ENCODE measurements at places on chromosomes 7 and 10.

DNA sequence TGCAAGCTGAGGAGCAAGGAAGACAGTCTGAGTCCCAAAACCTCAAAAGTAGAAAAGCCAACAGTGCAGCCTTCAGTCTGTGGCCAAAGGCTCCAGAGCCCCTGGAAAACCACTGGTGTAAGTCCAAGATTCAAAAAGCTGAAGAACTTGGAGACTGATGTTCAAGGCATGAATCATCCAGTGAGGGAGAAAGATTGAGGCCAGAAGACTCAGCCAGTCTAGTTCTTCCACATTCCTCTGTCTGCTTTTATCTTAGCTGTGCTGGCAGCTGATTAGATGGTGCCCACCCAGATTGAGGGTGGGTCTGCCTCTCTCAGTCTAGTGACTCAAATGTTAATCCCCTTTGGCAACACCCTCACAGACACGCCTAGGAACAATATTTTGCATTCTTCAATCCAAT, 20.1 kb upstream of the MDFIC start:
- H3K27me3 ChIP-seq = no peaks in the 10 kb centered on the region
- H3K36me3 ChIP-seq = no peaks in the 10 kb centered on the region

GRCh38 chr10:47286591-47287315, 13.2 kb upstream of the GDF10 start:
- H3K36me3 ChIP-seq = no peaks in the 10 kb centered on the region
- H3K27me3 ChIP-seq = peaks cover 54% of the 10 kb centered on the region
- no peaks in the 10 kb centered on the region for H3K4me1 ChIP-seq
- no peak for DNase-seq

DNA sequence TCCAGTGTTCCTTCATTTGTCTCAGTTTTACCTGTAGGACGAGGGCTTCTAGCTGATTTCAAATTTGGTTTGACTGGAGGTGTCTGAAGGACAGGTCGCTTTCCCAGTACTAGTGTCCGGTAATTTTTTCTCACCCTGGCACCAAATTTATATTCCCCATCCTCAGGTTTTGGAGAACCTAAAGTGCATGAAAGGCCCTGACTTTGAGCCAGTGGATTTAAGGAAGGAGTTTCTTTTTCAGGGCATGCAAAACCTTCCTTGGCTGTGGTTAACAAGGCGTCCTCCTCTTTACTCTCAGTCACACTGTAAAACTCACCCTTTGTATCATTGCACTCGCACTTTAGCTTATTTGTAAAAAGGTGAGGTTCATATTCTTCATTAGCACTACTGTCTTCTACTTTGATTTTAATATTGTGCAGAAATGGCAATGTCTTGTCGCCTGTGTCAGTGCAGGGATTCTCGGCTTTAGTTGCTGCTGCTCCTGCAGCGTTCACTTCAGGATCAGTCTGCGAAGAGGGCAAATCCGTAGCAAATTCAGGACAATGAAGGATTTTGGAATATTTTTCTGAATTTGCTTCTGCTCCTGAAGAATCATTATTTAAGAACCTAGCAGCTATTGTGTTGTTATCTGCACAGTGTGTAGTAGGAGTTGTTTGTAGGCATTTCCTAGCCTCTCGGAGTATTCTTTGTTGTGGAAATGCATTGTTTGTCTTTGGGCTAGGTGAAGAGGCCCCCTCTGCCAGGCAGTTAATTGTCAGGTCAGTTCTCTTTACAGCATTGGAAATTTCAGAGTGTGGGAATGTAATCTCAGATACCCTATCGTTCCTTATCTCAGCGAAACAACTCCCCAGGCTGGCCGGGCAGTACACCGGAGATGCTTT, 9.9 kb downstream of the SKIDA1 start:
- peaks cover 6% of the 10 kb centered on the region for H3K4me1 ChIP-seq
- H3K27ac ChIP-seq = peak overlapping the region; percentile 21
- no peaks in the 10 kb centered on the region for H3K36me3 ChIP-seq
- DNase-seq = no peak
- H3K4me3 ChIP-seq = peak overlapping the region; percentile 73
- no peaks in the 10 kb centered on the region for H3K27me3 ChIP-seq

DNA sequence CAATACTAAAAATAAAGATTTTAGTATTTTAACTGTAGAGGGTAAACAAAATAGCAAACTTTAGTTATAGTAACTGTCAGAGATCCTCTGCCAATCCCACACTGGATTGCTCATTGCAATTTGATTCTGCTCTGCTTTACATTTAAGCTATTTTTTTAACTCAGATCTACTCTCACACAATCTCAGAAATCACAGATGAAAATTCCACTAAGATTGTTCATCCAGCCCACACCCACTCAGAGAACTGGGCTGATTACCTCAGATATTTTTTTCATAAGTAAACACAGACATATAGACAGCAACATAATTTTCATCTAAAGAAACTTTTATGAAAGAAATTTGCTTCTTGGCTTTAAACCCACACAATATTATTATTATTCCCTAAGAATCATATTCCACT, 7.0 kb downstream of the OSBPL3 start:
- peak overlapping the region; percentile 31 for H3K27ac ChIP-seq
- H3K4me3 ChIP-seq = no peak overlapping the region
- H3K27me3 ChIP-seq = no peaks in the 10 kb centered on the region
- DNase-seq = peak; percentile 52
- H3K36me3 ChIP-seq = no peaks in the 10 kb centered on the region

DNA sequence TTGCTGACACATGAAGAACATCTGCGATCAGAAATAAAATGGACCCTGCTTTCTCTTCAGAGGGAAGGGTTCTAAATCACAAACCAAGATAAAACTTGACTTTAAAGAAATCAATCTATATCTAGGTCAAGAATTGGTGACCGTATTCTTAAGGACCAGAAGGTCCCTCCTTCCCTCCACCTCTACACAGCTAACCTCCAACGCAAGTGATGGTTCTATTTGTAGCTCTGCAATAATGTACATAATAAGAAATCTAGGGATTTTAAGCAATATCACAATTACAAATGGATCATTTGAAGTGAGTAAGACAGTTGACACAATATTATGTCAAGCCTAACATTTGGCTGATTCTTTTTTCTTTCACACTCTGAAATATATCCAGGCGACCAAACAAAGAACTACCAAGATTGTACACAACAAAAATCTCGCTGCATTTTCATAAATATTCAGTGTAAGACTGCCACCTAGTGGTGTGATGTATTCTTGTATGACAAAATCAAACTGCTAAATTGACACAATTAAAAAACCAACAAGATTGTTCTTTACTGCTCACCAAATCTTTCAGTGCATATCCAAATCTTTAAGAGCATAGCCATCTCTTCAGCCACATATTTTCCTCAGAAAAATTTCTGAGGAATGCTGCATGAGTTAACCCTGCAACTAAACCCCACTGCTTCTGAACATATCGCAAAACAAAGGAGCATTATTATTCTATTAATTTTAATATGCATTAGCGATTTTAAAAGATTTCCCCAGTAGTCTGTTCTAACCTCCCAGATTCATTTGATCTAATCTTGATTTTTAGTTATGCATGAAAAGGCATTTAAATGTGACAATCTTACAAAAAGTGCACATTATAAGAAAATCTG, 44.5 kb downstream of the ICA1 start:
- H3K4me3 ChIP-seq = no peak overlapping the region
- no peak overlapping the region for H3K27ac ChIP-seq
- peaks cover 4% of the 10 kb centered on the region for H3K4me1 ChIP-seq
- no peaks in the 10 kb centered on the region for H3K27me3 ChIP-seq

GRCh38 chr7:151174246-151175046, 7.0 kb upstream of the GBX1 start:
- no peak overlapping the region for H3K27ac ChIP-seq
- H3K27me3 ChIP-seq = peaks cover 78% of the 10 kb centered on the region
- no peaks in the 10 kb centered on the region for H3K36me3 ChIP-seq
- H3K4me1 ChIP-seq = no peaks in the 10 kb centered on the region

GRCh38 chr7:77473229-77474005, 57.3 kb upstream of the GSAP start:
- H3K4me3 ChIP-seq = no peak overlapping the region
- no peak for DNase-seq
- no peak overlapping the region for H3K27ac ChIP-seq
- no peaks in the 10 kb centered on the region for H3K4me1 ChIP-seq

DNA sequence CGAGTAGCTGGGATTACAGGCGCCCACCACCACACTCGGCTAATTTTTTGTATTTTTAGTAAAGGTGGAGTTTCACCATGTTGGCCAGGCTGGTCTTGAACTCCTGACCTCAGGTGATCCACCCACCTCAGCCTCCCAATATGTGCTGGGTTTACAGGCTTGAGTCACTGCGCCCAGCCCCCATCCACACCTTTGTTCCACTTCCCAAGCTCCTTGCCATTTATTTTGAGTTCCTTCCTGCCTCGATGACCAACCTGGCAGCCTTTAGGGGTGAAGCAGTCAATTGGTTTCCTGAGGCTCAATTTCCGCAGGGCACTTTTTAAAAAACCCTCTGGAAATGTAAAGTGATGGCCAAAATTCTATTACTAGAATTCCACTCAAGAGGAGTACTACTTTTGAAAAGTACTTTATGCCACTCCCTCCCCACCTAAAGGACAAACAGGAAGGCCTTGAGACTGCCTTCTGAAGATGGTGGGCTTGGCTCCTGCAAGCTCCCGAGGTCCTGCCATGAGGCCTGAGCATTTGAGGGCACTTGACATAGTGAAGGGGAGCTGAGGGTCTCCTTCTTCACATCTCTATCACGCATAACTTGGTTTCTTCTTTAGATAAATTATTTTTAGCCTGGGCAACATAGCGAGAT, 32.5 kb upstream of the RBM33 start:
- no peak overlapping the region for H3K4me3 ChIP-seq
- peaks cover 4% of the 10 kb centered on the region for H3K27me3 ChIP-seq
- DNase-seq = no peak
- H3K4me1 ChIP-seq = peaks cover 1% of the 10 kb centered on the region

- H3K27me3 ChIP-seq = peaks cover 53% of the 10 kb centered on the region
- no peak overlapping the region for H3K4me3 ChIP-seq
- H3K36me3 ChIP-seq = peaks cover 14% of the 10 kb centered on the region
- H3K27ac ChIP-seq = no peak overlapping the region
- peaks cover 1% of the 10 kb centered on the region for H3K4me1 ChIP-seq
Measured at GRCh38 chr10:114429581-114430335, 25.5 kb upstream of the AFAP1L2 start.

- H3K27me3 ChIP-seq = peaks cover 5% of the 10 kb centered on the region
- DNase-seq = no peak
- H3K36me3 ChIP-seq = no peaks in the 10 kb centered on the region
- H3K4me3 ChIP-seq = no peak overlapping the region
- no peaks in the 10 kb centered on the region for H3K4me1 ChIP-seq
Measured at GRCh38 chr10:8502573-8502972, 448.1 kb downstream of the GATA3 start.

DNA sequence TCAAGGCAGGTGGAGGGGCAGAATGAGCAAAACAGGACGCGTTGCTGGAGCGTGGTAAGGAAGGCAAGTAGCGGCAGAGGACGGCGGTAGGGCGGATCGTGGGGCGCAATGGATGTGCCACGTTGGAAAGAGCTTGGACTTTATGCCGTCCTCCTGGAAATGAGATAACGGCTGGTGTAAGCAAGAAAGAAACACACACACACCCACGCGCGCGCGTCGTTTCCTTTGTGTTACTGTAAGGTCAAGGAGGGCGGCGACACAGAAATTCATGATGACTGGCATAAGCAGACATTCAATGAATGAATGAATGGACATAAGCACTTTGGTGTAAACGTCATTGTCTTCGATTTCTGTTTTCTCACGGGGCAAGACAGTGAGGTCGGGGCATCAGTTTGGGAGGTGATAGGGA, 683 bp upstream of the ENTPD7 start:
- peaks cover 19% of the 10 kb centered on the region for H3K36me3 ChIP-seq
- DNase-seq = peak; percentile 51
- peak overlapping the region; percentile 86 for H3K4me3 ChIP-seq
- H3K4me1 ChIP-seq = peaks cover 9% of the 10 kb centered on the region

GRCh38 chr7:81515009-81515408, 254.8 kb downstream of the HGF start:
- no peak overlapping the region for H3K27ac ChIP-seq
- H3K27me3 ChIP-seq = no peaks in the 10 kb centered on the region
- peak; percentile 68 for DNase-seq
- no peaks in the 10 kb centered on the region for H3K4me1 ChIP-seq
- no peaks in the 10 kb centered on the region for H3K36me3 ChIP-seq

GRCh38 chr7:33754933-33755928, 150.1 kb upstream of the BMPER start:
- H3K27ac ChIP-seq = no peak overlapping the region
- H3K36me3 ChIP-seq = no peaks in the 10 kb centered on the region
- peaks cover 2% of the 10 kb centered on the region for H3K4me1 ChIP-seq
- H3K27me3 ChIP-seq = no peaks in the 10 kb centered on the region
- DNase-seq = no peak

GRCh38 chr10:35398355-35398754, 62.0 kb downstream of the CCNY start:
- H3K27ac ChIP-seq = no peak overlapping the region
- H3K4me3 ChIP-seq = no peak overlapping the region
- no peaks in the 10 kb centered on the region for H3K27me3 ChIP-seq
- H3K36me3 ChIP-seq = no peaks in the 10 kb centered on the region
- DNase-seq = no peak

DNA sequence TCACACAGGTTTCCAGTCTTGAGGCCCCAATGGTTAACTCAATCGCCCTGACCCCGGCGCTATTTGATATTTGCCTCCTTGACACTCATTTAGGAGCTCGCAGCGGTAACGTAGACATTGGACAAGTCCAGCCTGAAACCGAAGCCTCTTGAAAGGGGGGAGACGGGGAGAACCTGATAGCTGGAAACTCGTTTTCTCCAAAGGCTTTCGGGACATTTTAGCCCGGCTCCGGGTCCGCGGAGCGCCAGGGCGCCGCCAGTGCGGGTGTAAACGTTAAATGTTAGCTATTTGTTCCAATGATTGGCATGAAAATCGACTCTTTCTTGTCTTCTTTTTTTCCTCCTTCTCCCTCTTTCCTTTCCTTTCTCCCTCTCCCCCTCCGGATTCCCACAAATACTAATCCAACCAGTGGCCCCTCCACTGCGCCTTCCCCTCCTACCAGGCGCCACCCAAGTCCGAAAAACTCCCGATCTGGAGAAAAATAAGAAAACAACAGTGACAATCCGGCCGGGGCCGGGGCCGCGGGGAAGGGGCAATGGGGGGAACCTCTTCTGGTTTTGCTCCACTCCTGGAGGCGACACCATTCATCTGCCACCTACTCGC, 17.2 kb upstream of the GATA3 start:
- H3K4me3 ChIP-seq = no peak overlapping the region
- peaks cover 95% of the 10 kb centered on the region for H3K27me3 ChIP-seq
- DNase-seq = no peak
- no peaks in the 10 kb centered on the region for H3K36me3 ChIP-seq

DNA sequence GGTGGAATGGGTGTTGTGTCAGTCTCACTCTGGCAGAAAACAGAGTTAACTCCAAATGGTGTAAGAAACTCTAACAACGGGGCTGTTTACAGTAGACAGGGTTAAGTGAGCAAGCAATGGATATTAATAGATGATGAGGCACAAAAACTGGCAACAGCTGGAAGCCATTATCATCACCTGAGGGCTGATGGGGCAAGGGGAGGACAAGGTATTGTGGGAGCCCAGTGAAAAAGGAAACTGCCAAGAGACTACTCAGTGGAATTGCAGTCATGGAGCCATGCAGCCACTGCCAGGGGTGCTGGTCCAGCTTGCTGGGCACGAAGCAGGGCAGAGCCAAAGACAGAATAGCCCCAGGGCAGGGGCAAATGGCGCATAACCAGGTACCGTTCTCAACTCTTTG, 260.7 kb downstream of the BICC1 start:
- no peak overlapping the region for H3K27ac ChIP-seq
- peaks cover 6% of the 10 kb centered on the region for H3K4me1 ChIP-seq
- no peaks in the 10 kb centered on the region for H3K27me3 ChIP-seq
- no peak overlapping the region for H3K4me3 ChIP-seq
- no peaks in the 10 kb centered on the region for H3K36me3 ChIP-seq
- peak; percentile 26 for DNase-seq

- DNase-seq = no peak
- no peaks in the 10 kb centered on the region for H3K4me1 ChIP-seq
- H3K36me3 ChIP-seq = peaks cover 31% of the 10 kb centered on the region
- no peak overlapping the region for H3K4me3 ChIP-seq
- H3K27ac ChIP-seq = no peak overlapping the region
Measured at GRCh38 chr7:149544028-149544427, 46.4 kb upstream of the ZNF746 start.

Data from mesenchymal stem cell (in vitro differentiated cells and primary cell).